ENCODE measurements at places on chromosomes 11 and 22.

GRCh38 chr11:134229126-134229790 lies 4.8 kb downstream of the VPS26B start:
- DNase-seq: no peak

- DNase-seq: no peak
Observed at GRCh38 chr22:40452730-40453487, 82.5 kb downstream of the SGSM3 start.

- DNase-seq: no peak
Observed at GRCh38 chr11:79487412-79487811, 46.6 kb upstream of the TENM4 start.

- no peak for DNase-seq
Observed at GRCh38 chr11:87198266-87198881, 160.6 kb downstream of the TMEM135 start.

- no peak for DNase-seq
Observed at GRCh38 chr11:87203907-87204602, 166.3 kb downstream of the TMEM135 start.

DNA sequence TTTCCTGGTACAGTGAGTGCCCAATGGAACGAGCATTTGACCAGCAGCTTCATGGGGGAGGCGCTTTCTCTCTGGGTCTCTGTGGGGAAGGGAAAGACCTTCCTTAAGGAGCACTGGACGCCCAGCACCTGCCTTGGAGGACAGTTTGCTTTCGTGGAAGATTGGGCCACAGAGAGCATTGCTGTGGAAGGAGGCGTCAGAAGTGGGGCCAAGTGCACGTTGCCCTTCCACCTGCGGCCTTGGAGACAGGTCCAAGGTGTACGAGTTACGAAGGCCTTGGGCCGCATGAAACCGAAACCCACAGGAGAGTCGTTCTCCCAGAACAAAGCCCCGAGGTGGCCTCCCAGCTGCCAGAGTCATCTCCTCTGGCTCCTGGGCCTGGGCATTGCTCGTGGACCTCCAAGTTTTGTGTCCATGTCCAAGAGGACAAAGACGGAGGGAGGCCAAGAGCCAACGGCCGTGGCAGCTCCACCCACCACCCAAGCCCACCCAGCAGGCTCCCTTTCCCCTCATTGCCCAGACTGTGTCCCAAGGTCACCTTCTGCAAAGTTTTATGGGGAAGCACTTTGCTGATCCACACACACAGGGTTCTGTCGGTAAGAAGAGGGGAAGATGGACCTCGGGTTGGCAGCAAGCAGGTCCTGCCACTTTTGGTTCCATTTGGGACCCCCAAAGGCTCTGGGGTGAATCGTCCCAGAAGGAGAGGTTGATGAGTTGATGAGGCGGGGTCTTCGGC lies 5.8 kb upstream of the NLRP6 start:
- no peak for DNase-seq

GRCh38 chr11:79671401-79671800 lies 230.6 kb upstream of the TENM4 start:
- DNase-seq: no peak

GRCh38 chr11:77155082-77155475 lies 27.0 kb downstream of the MYO7A start:
- DNase-seq: no peak

DNA sequence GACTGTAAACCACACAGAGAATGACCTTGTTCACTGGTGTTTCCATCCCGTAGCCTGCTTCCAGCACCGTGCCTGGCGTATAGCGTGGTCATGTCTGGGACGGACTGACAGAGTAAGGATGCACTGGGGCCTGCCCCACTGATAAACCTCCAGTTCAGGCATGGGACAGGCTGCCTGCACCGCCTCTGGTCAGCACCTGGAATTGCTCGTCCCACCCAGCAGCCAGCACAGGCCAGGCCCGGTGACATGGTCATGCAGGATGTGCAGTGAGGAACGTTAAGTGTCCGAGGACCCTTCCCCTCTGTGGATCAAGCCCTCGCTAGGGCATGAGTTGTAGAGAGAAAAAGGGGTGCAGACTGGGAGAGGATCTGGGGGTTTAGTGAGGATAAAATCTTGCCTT lies 44.8 kb downstream of the LMO1 start:
- DNase-seq: no peak

- no peak for DNase-seq
Observed at GRCh38 chr11:132106096-132106982, 735.9 kb downstream of the NTM start.

DNA sequence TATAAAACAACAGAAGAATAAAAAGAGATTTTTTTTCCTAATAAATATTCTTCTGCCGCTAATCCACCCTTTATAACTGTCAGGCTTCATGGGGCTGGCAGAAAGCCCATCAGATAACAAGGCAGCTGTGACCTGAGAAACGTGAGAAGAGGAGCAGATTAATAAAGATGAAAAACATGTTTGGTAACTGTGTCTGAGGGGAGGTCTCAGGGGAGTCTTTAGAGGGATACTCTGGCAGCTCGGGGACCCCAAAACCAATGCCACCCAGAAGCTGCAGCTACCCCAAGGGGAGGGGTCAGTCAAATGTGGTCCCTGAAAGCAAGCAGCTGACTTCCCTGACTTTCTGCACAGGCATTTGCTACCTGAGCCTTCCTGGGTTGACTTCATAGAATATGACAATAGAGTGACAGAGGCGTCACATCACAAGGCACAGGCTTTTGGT lies 48.4 kb upstream of the POU2AF1 start:
- no peak for DNase-seq

- DNase-seq: no peak
Observed at GRCh38 chr22:49010070-49010863, 817.4 kb downstream of the BRD1 start.

GRCh38 chr22:22927888-22928665 lies 40.5 kb downstream of the IGLL5 start:
- no peak for DNase-seq

- DNase-seq: no peak
Observed at GRCh38 chr22:39325392-39325932, 6.0 kb upstream of the RPL3 start.

GRCh38 chr22:43825651-43826050 lies 13.5 kb upstream of the EFCAB6 start:
- DNase-seq: no peak

GRCh38 chr22:31866918-31867317 lies 77.4 kb upstream of the YWHAH start:
- no peak for DNase-seq

- DNase-seq: no peak
Observed at GRCh38 chr11:67027943-67028542, 5.1 kb downstream of the SYT12 start.

GRCh38 chr11:87368858-87369480 lies 331.2 kb downstream of the TMEM135 start:
- no peak for DNase-seq

DNA sequence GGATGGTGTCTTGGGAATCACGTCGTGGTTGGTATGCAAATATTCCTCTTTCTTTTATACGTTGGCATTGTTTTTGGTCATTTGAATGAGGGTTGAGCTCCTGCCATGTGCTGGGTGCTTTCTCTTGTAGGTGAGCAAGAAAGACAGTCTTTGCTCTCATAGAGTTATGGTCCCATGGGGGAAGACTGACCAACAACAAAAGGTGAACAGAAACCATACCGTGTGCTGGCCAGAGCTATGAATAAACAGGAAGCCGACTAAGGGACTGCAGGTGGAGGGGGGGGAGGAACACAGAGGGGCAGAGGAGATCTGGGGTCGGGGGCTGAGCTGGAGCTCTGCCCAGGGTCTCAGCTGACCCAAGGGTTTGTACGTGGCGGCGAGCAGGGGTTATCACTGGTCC lies 245.3 kb downstream of the CTTN start:
- no peak for DNase-seq

- DNase-seq: no peak
Observed at GRCh38 chr11:122663764-122664163, 8.2 kb downstream of the UBASH3B start.

DNA sequence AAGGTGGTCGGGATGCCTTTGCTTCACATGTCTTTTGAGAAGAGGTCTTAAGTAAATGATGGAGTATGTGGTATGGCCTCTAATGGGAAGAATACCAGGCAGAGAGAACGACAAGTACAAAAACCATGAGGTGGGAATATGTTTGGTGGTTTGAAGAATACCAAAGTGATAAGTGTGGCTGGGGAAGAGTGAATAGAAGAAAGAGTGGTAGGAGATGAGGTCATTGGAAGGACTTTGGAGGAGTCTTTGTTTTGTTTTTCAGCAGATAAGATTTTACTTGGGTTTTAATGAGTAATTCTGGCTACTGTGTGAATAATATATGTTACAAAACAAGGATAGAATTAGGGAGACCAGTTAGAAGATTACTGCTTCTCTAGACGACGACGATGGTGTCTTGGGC lies 515.4 kb downstream of the RAB38 start:
- no peak for DNase-seq

GRCh38 chr11:33542921-33543320 lies 157.7 kb downstream of the C11orf91 start:
- DNase-seq: no peak

GRCh38 chr22:45830531-45831245 lies 146.3 kb downstream of the WNT7B start:
- no peak for DNase-seq

Measured in KG1 (cell line).